ENCODE measurements at places on chromosomes 5 and 9.

GRCh38 chr9:83466877-83467276 is 71.3 kb downstream of the FRMD3 start:
- DNase-seq = no peak

- DNase-seq = no peak
These were observed 19.7 kb downstream of the KDM3B start for GRCh38 chr5:138372225-138372624.

DNA sequence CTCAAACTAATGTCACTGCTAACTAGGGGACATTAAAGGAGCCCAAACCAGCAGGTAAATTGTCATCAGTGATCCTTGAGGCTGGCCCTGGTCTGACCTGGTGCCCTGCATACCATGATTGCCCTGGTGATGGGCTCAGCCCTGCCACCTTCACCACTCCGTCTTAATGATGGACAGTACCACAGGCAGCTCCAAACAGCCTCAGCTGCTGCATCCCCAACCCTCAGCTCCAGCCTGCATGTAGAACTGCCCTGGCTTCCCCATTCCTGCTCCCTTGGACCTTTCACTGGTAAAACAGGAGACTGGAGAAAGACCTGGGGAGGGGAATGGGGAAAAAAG is 190.0 kb downstream of the GAS1 start:
- no peak for DNase-seq

- DNase-seq = no peak
These were observed 8.9 kb downstream of the OTP start for GRCh38 chr5:77629509-77630113.

DNA sequence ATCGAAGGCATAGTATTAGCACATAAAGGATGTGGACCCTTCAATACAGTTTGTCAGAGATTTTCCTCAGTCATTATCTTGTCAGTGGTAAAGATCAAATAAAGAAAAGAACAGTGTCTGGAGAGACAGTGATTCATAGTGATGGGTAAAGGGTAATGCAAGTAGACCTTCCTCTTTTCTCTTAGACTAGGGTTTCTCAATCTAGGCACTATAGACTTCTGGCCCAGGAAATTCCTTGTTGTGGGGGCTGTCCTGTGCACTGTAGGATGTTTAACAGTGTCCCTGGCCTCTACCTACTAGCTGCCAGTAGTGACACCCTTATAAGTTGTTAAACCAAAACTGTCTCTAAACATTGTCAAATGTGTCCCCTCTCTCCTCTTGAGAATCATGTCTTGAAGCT is 6.9 kb downstream of the CAMK4 start:
- no peak for DNase-seq

DNA sequence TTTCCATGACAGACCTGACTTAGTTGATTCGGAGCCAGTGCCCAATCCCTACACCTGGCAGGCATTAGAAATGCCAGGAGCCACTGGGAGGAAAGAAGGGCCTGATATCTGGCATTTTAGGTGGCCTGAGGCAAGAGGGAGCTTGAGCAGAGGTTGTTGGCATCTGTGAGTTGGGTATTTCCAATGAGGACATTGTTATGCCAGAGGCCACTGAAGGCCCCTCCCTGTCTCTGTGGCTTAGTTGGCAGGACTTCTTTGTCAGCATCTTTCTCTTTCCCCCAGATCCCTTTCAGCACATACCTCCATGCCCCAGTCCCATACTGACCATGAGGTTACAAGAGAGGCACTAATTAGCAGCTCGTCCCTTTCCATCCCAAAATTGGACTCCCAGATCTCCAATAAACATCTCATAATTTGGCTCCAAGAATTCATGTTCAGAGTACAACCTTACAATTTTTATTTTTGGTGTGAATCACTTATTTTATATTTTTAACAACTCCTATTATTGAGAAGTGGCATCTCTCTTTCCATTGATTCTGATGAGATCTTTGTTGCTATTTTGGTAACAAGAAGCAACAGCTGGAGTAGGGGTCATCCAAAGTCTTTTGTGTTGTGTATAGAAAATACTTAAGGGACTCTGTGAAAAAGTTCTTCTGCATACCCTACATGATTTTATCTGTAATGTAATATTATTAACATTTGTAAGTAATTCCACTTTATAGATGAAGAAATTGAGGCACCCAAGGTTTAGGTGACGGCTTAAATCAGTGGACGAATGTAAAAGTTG is 68.6 kb upstream of the MAP3K1 start:
- no peak for DNase-seq

DNA sequence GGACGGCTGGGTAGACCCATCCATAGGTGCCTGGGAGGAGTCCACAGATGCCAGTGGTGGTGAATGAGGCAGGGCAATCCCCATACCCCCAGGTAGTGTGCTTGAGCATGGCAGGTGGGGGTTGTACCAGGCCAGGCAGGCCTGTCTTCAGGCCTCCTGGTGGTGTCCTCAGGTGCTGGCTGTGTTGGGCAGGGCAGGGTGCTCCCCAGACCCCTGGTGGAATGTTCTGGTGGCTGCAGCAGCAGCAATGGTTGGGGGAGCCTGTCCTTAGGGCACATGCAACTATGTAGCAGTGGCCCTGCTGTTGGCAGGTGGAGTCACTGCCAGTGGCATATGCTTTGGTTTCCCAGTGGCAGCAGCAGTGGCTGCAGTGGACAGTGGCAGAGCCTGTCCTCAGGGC is 10.0 kb downstream of the ALG2 start:
- no peak for DNase-seq

GRCh38 chr5:179215576-179215975 is 129.7 kb downstream of the ADAMTS2 start:
- DNase-seq = no peak

GRCh38 chr5:151023047-151023615 is 2.7 kb downstream of the GPX3 start:
- no peak for DNase-seq

DNA sequence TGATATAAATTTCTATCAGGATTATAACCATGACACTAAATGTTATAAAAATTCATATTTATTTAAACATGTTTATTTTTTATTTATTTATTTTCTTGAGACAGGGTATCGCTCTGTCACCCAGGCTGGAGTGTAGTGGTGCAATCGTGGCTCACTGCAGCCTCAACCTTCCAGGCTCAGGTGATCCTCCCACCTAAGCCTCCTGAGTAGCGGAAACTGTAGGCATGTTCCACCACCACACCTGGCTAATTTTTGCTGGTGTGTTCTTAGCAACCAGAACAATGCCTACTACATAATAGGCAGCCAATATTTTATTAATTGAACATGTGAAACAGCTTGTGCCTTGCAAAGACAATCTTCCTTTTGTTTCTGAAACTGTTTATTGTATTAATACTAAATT is 6.5 kb upstream of the PTBP3 start:
- no peak for DNase-seq

- DNase-seq = no peak
These were observed 55.0 kb upstream of the IER5L start for GRCh38 chr9:129232839-129233591.

DNA sequence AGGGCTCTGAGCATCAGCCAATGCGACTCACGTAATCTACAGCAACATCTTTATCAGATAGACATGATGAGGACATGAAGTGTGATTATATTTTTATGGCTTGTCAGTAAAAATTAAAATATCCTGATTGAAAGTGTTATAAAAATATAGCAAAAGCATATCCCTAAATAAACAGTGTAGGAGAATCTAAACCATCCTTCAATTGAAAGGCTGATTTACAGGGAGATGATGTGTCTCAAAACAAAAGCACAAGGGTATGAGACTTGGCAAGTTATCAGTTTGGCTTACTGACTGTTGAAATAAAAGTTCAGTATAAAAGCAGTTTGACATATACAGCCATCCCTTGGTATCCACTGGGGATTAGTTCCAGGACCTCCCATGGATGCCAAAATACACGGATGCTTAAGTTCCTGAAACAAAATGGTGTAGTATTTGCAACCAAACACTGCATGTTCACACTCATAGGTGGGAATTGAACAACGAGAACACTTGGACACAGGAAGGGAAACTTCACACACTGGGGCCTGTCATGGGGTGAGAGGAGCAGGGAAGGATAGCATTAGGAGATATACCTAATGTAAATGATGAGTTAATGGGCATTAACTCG is 149.9 kb upstream of the MAP1B start:
- DNase-seq = no peak

DNA sequence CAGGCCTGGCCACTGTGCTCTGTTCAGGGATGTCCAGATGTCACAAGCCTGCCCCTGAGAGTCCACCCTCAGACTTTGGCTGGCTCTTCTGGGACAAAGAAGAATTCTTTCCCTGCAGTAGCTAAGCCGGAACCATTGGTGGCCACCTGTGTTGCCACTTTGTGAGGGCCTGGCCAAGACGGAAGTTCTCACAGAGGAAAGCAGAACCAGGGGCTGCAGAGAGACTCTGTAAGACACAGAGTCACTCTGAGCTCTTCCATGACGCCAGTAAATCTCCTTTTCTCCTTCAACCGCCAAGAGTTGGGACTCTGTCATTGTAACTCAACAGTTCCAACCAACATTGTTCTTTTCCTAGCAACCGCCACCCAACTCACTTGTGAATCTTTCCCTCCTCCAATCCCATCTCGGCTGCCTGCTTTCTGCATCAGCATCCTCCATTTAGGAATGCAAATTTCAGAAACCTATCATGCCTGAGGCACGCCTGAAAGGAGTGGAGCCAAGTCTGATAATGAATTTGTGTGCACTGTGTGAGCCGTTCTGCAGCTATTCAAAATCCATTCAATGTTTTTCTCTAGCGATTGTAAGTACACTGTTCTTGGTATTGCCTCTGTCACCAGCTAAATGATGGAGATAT is 37.8 kb upstream of the ATP6V1G1 start:
- DNase-seq = no peak

DNA sequence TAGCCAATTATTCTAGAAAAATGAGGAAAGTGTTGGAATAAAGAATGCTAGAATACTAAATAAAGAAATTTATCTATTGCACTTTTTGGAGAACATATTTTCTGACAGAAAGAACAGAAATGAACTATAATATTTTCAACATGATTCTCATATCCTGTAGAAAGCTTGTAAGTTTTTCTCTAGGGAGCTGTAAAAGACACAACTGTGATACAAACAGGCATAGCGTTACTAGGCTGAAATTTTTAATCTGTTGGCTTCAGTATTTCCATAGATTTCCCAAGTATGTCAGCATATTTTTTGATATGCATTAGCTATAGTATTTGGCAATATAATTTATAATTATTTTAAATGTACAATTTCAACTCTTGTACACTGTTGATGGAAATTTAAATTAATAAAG is 31.3 kb downstream of the ANXA1 start:
- no peak for DNase-seq

- no peak for DNase-seq
These were observed 12.0 kb downstream of the ADRA1B start for GRCh38 chr5:159928122-159928909.

DNA sequence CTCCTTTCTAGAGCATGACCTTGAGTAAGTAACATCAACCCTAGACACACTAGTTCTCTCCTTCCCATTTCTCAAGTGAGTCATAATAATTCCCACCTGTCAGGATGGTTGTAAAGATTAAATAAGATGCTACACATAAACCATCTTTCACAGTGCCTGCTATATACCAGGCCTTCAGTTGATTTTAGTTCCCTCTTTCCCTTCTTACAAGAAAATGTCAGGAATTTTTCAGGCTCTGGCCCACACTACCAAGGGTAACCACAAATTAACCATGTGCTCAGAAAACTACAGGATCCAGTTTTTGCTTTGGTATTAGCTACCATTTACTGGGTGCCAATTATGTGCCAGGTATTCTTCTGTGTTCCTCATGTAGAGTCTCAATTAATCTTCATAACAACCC is 42.7 kb upstream of the RARS1 start:
- DNase-seq = no peak

DNA sequence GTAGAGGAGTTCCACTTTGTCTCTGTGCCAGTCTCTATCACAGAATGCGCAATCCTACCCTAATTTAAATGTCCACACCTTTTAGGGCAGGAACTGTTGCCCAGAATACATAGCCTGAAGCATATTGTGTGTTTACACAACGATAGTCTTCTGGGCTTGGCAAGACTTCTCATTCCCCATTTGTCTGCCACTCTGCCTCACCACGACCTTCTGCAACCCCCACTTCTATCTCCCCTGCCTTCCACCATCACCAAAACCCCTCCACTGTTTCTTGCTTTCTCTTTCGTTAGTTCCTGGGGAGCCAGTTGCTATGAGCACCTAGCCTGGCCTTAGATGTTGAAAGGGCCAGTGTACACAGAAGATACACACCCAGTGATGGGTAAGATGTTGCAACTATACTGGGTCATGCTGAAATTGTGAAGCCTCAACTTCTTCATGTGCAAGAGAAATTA is 883 bp upstream of the RNF145 start:
- DNase-seq = no peak

GRCh38 chr9:126456441-126457174 is 130.0 kb downstream of the MVB12B start:
- DNase-seq = no peak

DNA sequence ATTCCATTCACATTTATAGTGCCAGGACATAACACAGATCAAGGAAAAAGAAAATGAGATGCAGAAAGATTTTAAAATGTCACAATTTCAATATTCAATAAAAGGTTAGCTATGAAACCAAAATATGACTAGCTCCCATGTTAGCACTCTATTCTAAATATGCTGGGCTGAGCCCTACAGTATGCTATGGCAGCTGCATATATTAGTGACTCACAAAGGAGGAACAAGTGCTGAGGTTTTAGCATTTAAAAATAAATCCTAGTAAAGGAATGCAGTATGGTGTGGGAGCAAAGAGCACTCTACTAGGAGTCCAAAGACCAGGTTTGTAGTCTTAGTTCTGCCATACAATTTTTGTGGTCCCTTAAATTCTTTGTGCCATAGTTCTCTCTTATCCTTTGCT is 118.4 kb downstream of the OXCT1 start:
- DNase-seq = no peak

DNA sequence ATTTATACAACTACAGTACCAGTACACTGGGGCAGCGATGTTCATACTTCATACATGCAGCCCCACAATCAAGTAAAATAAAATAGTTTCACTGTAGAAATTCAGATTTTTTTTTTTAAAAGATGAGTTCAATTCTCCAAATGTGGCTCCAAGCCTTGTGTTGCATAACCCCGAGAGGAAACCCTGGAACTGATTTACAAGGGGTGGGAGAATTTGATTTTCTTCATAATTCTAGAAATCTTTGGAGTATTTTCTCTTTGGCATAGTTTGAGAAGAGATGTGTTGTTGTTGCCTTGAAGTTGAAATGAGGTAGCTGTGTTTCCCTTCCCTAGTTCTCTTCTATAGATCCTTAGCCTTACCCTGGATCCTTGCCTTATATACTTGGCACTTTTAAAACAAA is 3.1 kb downstream of the RHOBTB3 start:
- DNase-seq = no peak

GRCh38 chr5:131296213-131296672 is 32.4 kb downstream of the CDC42SE2 start:
- DNase-seq = no peak

GRCh38 chr9:124344291-124345050 is 70.8 kb downstream of the PSMB7 start:
- DNase-seq = no peak

GRCh38 chr5:91291628-91292569 is 91.2 kb downstream of the ARRDC3 start:
- DNase-seq = no peak
